ENCODE measurements at places on chromosomes 5 and 9. TPM values are rescaled to one million over a fixed set of nuclear protein-coding genes. Genes with fewer than 3 reads are reported as not detected.

Gene ALDOB
- not detected for total RNA-seq

Gene HRCT1
- 1.0 TPM for total RNA-seq

Gene ACTBL2
- 0.07 TPM for total RNA-seq

Gene TOR1B
- 15.3 TPM for total RNA-seq

Gene UBAC1
- total RNA-seq = 33.8 TPM

Gene CDX1
- total RNA-seq = 0.68 TPM

Gene PAPPA
- 3.2 TPM for total RNA-seq

Gene SPATA9
- 0.95 TPM for total RNA-seq

Gene PCDHGB1
- 1.7 TPM for total RNA-seq

Gene NUTM2G
- total RNA-seq = not detected

Gene TMEM203
- total RNA-seq = 32.7 TPM

Gene OSMR
- total RNA-seq = 5.9 TPM

Gene POLR3G
- total RNA-seq = 1.7 TPM

Gene EIF4E1B
- not detected for total RNA-seq
